ENCODE measurements at places on chromosomes 5 and 9.

- DNase-seq, result no peak
Observed at GRCh38 chr5:145204743-145205142, 630.4 kb downstream of the PRELID2 start.

GRCh38 chr9:137318602-137319001, 16.5 kb upstream of the NRARP start:
- DNase-seq, result no peak

DNA sequence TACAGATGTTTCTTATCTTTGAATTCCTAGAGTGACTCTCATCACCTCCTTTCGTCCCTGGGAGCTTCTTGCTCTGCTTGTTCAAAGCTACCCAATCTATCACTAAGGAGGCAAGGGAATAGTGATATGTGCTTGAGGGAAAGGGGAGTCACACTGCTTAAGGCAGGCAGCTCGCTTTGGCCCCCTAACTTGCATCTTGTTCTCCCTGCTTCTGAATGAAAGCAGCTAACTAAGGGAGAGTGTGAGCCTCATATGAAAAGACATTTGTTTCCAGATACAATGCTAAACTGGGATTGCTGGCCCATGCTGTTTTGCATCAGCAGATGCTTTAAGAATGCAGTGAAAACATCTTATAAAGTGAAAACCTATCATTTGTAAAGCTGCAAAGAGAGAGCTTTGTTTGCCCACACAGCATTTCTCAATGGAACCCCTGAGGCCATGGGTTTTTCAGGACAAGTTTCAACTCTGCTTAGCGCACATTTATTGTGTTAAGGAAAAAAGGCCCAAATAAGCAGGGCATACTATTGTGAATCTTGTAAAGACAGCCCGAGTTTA, 367.9 kb upstream of the ADAMTSL1 start:
- DNase-seq, result no peak

DNA sequence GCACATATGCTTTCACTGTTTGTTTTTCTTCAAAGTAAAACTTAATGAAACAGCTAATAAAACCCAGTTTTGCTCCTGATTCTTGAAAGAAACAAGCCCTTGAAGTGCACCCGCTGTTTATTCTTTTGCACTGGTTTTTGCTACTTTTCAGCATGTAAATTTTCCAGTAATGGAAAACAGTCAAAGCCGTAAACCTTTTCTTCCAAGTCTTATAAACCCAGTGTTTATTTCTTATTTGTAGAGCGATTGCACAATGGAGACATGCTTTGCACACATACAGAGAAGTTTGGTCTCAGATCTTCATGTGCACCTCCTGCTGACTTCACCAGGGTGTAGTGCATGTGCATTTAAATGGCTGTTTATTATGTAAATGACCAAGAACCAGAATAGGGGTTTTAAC, 51.8 kb downstream of the ATG10 start:
- no peak for DNase-seq

GRCh38 chr9:4923580-4924544, 61.2 kb upstream of the JAK2 start:
- no peak for DNase-seq

GRCh38 chr9:91261417-91261816, 100.3 kb downstream of the AUH start:
- DNase-seq, result no peak

- no peak for DNase-seq
Observed at GRCh38 chr9:86580688-86581087, 226.5 kb upstream of the TUT7 start.

GRCh38 chr5:116476897-116477537, 97.6 kb downstream of the SEMA6A start:
- DNase-seq, result no peak

GRCh38 chr5:134110382-134110781, 4.1 kb upstream of the TCF7 start:
- DNase-seq, result no peak

- no peak for DNase-seq
Observed at GRCh38 chr5:120304663-120305062, 159.4 kb upstream of the PRR16 start.

GRCh38 chr5:144202072-144202471, 31.4 kb downstream of the KCTD16 start:
- DNase-seq, result no peak

DNA sequence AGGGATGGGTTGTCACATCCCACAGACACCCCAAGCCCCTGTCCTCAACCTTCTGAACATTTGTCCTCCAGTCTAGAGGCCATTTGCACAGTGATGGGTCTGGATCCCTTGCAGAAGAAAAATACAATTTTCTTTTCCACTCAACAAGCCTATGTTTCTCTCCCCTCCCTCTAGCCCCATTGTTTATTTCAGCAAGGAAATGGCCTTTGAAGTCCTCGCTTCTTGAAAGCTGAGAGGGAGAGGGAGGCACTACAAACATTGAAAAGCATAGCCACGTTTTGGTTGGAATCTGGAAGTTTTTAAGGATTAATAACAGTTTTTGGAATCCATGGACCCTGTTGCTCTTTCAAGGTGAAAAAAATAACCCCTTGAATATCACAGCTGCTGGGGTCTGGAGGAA, 24.0 kb upstream of the ARSI start:
- no peak for DNase-seq

GRCh38 chr9:3509926-3510325, 15.9 kb downstream of the RFX3 start:
- DNase-seq, result no peak

- DNase-seq, result no peak
Observed at GRCh38 chr5:117497601-117498000, 923.0 kb upstream of the SEMA6A start.

Measured in activated CD8-positive, alpha-beta memory T cell treated with anti-CD3 and anti-CD28 coated beads for 4 hours (primary cell).